ENCODE measurements at places on chromosomes 1 and 21. TPM values are rescaled to one million over a fixed set of nuclear protein-coding genes. Genes with fewer than 3 reads are reported as not detected.

DNA sequence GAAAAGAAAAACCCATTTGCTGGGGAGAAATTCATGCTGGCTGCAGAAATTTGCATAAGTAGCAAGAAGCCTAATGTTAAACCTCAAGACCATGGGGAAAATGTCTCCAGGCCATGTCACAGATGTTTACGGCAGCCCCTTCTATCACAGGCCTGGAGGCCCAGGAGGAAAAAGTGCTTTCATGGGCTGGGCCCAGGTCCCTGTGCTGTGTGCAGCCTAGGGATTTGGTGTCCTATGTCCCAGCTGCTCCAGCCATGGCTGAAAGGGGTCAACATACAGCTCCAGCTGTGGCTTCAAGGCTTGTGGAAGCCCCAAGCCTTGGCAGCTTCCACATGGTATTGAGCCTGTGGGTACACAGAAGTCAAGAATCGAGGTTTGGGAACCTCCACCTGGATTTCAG is 93.0 kb downstream of the HFM1 start:
- no peak for DNase-seq

DNA sequence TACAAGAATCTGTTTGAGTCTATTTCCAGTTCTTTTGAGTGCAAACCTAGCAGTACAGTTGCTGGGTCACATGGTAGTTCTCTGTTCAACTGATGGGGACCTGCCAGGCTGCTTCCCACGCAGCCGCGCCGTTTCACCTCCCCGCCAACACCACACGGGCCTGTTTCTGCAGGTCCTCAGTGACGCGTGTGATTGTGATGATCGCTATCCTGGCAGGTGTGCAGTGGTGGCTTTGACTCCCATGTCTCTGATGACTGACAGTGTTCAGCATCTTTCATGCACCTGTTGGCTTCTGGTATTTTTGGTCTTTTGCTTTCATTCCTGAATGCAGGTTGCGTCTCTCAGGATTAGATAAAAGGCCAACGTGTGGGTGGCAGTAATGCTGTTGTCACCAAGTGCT is 41.6 kb downstream of the FAAP20 start:
- DNase-seq: no peak

DNA sequence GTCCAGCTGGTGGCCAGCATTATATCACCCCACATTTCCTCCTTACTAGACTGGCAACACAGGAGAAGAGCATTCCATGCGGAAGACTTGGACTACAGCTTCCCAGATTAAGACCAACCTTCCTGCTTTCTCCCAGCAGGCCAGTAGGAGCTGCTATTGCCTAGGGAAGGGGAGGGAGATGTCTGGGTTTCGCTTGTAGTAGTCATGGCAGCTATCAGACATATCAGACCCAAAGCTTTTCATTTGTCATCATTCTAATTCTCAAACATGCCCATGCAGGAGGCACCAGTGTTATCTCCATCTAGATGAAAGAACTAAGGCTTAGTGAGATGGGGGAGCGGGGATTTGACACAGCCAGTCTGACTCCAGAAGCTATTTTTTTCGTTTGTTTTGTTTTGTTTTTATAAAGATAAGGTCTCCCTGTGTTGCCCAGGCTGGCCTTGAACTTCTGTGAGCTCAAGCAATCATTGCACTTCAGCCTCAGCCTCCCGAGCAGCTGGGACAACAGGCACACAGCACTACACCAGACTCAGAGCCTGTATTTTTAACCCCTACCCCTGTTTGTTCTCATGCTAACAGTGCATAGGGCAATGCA is 4.5 kb downstream of the PLA2G2A start:
- DNase-seq: peak; percentile 42

- DNase-seq: no peak
These were observed 396.4 kb upstream of the VAMP3 start for GRCh38 chr1:7374563-7375160.

- no peak for DNase-seq
These were observed 251.1 kb upstream of the JUN start for GRCh38 chr1:59034925-59035324.

DNA sequence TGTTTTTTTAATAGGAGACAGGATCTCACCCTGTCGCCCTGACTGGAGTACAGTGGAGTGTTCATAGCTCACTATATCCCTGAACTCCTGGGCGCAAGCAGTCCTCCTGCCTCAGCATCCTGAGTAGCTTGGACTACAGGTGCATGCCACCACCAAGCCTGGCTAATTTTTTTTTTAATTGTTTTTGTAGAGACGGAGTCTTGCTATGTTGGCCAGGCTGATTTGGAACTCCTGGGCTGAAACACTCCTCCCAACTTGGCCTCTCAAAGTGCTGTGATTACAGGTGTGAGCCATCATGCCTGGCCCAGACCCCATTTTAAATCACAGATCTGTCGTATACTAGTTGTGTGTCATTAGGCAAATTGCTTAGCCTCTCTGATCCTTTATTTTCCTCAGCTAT is 161.1 kb downstream of the DYRK1A start:
- no peak for DNase-seq

DIRAS3 gene
- 13.1 TPM for polyA plus RNA-seq

DNA sequence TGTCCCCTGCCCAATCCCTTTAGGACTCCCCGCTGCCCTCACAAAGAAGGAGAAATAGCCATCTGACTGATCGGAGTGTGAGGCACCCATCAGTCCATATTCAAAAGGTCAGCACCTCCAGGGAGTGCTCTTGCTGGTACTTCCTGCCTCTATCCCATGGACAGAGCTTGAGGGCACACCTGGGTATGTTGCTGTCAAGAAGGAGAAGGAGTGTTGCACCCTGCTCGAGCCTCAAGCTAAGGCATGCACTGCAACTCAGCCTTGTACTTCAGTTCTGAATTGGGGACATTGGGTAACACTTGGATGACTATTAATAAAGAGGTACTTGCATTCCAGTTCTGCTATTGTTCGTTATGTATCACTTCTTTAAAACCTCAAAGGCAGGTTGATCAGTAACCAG is 190.3 kb upstream of the ZC3H12A start:
- no peak for DNase-seq

- DNase-seq: no peak
These were observed 62.0 kb downstream of the SLC44A5 start for GRCh38 chr1:75548721-75549480.

GRCh38 chr1:8815582-8816151 is 1.8 kb downstream of the RERE start:
- DNase-seq: no peak

DNA sequence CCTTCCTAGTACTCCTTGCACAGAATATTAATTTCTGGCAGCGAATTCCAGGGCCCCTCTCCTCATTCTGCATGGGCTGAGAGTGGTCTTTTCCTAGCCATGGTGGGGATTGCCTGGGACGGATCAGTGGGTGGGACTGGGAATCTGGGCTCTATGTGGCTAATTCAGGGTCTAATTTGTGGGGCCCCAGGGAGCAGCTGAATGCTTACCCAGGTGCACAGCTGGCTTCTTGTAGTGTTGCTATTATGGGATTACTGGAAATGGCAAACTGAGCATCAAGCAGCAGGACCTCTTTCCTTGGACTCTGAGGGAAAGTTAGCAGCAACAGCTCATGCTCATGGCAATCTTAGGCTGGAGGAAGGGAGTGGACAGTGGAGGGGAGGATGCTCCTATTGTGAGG is 187.1 kb upstream of the CACNA1E start:
- DNase-seq: no peak

KCNQ4 gene
- 0.04 TPM for polyA plus RNA-seq

CD101 gene
- not detected for polyA plus RNA-seq

- DNase-seq: no peak
These were observed 30.3 kb downstream of the SELL start for GRCh38 chr1:169681140-169681539.

- no peak for DNase-seq
These were observed 15.1 kb downstream of the CASP9 start for GRCh38 chr1:15508700-15509487.

DNA sequence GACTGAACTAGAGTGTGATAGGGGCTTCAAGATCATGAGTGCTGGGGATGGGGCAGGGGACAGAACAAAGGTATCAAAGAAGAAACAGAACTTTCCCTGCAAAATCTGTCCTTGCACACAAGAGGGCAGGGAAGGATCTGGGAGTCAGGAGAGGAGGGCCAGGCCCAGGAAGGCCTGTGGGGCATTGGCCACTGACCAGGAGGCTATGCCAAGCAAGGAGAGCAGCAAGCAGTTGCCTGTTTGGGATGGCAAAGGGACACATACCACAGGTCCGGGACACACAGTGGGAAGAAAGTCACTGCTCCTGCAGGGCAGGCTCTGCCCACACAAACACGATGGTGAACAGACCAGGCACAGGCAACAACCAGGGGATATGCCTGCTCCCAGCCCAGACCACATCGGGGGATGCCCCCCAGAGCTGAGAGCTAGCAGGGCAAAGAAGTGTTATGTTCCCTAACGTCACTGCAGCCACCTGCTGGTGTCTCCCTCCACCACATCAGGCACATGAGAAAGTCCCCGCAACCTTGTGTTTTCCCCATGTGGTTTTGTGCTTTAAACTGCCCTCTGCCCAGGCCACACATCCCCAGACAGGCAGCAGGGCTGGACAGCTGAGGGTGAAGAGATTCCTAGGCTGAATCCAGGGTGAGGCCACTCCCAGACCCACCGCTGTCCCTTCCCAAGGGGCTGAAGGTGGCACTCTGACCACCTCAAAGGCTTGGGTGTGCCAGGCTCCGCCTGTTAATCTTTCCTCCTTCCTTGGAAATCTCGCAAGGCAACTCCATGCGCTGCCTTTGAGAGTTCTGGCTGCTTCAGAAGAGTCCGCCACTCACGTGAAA is 53.6 kb downstream of the KIF21B start:
- DNase-seq: no peak

SPRR2A gene
- not detected for polyA plus RNA-seq

NEK7 gene
- 108 TPM for polyA plus RNA-seq

DNA sequence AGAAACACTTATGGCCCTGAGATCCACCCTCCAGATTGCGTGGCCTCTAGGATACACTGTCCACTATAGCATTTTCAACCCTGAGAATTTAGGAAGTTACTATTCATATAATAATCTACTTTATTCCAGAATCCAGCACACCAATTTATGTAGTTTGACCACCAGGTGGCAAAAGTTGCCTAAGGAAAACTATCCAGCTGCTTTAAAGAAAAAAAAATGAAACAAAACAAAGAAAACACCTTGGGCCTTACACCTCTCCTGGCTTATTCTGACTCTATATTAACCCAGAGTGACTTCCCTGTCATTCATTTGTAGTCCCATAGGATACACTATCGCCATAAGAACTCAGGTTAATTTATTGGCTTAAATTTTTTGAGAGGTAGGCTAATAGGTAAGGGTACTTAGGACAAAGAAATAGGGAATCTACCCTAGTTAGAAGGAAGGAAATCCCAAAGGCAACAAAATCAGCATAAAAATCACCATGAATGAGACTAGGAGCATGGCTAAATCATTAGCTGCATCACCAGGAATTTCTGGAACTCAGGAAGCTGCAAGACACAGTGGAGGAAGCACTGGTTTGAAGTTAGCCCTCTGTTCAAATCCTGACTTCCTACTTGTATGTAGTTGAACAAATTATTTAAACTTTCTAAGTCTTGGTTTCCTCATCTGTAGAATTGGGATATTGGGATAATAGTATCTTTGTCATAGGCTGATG is 107.5 kb downstream of the SPAG17 start:
- peak; percentile 11 for DNase-seq

DNA sequence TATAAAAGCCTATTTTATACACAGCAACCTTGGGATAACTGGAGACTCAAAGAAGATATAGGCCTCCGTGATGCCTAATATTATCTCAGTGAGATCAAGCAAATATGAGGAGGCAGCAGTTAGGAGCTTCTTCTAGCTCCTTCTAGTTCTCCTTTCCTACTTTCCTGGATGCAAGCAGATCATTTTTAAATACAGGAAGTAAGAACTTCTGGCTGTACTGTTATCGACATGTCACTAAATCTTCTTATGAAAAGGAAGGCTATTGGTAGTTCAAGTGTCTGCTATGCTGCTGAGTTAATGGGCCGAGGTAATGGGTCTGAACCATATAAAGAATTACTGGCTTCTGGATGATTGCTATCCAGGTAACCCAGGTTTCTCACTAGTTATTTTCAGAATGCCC is 15.9 kb downstream of the HSPA13 start:
- no peak for DNase-seq

- DNase-seq: peak; percentile 20
These were observed 1471.7 kb upstream of the B3GALT2 start for GRCh38 chr1:194658090-194658439.

TCHH gene
- polyA plus RNA-seq: not detected

- DNase-seq: no peak
These were observed 311.5 kb upstream of the DEPDC1 start for GRCh38 chr1:68808351-68808750.

DNA sequence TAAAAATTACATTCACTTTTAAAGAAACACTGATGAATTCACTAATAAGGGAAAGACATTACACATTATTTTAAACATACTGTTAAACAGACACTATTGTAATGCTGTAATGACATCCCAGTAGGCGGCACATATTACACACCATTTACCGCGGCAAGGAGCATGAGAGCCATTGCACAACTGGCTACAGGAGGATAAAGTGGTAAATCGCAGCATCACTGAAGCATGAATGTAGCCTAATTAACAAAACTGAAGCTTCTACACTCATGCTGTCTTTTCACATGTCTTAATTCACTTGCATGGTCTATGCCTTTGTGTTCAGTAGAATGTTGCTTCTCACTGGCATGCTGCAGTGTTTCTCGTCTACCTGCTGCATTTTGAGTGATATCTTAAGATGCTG is 1046.0 kb downstream of the MRPL39 start:
- no peak for DNase-seq

NR1I3 gene
- polyA plus RNA-seq: not detected

RGS1 gene
- not detected for polyA plus RNA-seq

DNA sequence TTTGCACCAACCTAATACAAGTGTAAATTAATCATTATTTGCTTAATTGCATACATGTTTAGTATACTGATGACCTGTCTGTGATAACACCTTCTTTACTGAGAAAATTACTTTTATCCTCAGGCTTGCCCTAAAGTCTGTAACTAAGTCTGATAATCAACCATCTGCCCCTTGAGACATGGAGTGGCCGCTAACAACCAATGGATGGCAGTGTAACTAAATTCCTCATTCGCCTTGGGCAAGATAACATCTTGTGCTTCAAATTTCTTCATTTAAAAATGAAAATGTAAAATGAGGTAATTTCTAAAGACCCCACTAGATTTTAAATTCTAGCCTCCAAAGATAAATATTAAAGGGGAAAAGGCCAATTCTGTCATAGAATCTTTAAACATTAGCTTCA is 85.1 kb downstream of the ENAH start:
- no peak for DNase-seq

DNA sequence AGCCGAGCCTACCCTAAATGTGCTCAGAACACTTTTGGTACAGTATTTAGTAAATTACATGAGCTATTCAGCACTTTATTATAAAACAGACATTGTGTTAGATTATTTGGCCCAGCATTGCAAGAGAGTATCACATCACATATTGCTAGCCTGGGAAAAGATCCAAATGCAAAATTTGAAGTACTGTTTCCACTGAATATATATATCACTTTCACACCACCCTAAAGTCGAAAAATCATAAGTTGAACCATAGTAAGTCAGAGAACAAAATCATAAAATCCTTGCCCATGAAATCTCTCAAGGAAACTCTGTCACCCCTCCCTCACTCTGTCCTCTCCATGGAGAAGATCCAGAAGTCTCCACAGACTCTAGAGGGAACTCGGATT is 33.1 kb downstream of the RGS8 start:
- no peak for DNase-seq

- DNase-seq: no peak
These were observed 330.3 kb downstream of the ZNF326 start for GRCh38 chr1:90325168-90325567.

ARHGAP29 gene
- 30.4 TPM for polyA plus RNA-seq

- no peak for DNase-seq
These were observed 18.1 kb downstream of the UBIAD1 start for GRCh38 chr1:11291049-11291448.

GNG4 gene
- 0.33 TPM for polyA plus RNA-seq

TFAP2E gene
- 0.06 TPM for polyA plus RNA-seq

GRCh38 chr1:181099152-181100014 is 10.9 kb downstream of the IER5 start:
- no peak for DNase-seq
